ENCODE measurements at places on chromosomes 11 and 22.

DNA sequence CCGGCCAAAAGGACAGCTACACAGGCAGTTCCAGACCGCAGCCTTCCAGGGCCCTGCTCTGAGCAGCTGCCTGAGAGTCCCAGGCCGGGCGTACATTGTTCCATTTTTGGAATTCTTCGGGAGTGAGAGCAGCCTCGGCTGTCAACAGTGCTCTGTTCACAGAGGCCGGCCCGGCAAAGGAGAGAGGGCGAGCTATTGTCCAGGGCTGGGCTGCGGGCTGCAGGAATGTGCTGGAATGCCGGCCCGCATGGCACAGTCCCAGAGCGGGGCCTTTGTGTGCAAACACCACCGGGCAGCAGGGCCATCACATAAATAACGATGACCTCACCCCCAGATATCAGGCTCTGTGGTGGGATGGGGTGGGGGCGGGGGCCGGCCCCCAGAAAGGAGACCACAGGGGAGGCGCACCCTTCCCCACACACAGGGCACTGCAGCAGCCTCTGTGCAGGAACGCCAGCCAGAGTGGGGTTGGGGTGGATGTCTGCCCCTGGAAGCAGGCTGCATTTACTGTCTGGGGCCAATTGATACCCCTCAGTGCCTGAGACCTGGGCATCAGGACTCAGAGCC, 15.8 kb downstream of the LINC01488 start:
- no peak for DNase-seq

GRCh38 chr22:36863281-36863680, 2.5 kb downstream of the NCF4 start:
- no peak for DNase-seq

DNA sequence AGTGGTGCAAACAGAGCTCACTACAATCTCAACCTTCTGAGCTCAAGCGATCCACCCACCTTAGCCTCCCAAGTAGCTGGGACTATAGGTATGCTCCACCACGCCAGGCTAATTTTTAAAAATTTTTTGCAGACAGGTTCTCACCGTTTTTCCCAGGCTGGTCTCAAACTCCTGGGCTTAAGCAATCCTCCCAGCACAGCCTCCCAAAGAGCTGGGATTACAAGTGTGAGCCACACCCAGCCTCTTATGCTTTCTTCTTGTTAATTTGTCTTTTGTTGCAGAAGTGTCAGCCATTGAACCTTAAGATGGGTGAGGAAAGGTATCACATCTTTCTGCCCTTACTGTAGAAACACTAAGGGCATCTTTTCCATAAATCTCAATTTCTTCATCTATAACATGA, 34.9 kb downstream of the DENND5A start:
- DNase-seq: no peak

DNA sequence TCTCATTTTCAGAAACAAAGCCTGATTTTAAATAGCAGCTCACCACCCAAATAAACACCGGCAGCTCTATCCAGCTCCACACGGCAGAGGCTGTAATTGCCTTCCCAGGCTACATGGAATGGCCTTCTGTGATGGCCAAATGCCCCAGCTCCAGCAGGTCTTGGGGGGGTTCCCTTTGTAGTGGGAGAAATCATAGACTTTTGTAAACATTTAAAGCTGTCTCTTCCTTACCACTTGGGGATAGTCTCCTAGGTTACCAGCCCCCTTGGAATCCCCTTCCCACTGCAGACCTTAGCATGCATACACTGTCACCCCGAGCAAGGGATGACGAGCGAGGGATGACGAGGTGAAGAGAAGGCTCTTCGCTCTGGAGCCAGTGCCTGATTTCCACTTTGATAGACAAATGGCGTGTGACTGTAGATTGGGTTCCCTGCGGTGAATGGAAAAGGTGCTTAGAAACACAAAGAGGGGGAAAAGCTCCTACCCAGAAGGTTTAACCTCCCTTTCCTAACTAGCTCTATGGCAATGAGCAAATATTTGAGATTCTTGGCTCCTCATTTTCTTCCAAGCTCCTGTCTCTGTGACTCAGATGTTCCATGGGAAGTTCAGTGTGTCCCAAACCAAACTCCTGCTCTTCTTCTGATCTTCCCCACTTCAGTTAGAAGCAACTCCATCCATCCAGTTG, 108.0 kb upstream of the CADM1 start:
- no peak for DNase-seq

DNA sequence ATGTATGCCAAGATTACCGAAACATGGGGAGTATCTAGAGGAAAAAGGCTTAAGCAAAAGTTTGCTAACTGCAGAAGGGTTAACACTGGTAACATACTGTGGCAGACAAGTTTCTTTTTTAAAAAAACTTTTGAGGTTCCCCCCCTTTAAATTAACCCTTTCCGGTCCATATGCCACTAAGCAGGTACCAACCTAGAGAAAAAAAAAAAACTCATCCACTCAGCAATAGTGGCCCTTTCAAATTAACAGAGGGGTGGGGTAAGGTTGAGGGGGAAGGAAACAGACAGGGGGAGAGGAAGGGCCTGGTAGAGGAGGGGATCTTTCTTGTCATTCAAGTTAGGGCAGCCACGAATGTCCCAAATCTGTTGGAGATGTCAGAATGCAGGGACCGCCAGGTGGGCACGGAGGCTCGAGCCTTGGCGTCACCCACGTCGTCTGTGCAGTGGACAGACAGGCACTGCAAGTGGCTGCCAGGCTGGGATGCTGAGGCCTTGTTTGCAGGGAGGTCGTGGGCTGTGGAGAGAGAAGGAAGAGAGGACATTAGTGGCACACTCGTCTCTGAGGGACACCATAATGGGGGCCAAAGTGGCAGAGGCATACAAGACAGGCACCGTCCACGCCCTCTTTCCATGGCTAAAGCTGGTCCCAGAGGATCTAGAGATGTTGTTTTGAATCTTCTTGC, 50.8 kb downstream of the MN1 start:
- DNase-seq: no peak

GRCh38 chr11:1049431-1049891, 12.9 kb upstream of the MUC6 start:
- no peak for DNase-seq

- no peak for DNase-seq
These were observed 11.0 kb upstream of the TMEM121B start for GRCh38 chr22:17132112-17132511.

DNA sequence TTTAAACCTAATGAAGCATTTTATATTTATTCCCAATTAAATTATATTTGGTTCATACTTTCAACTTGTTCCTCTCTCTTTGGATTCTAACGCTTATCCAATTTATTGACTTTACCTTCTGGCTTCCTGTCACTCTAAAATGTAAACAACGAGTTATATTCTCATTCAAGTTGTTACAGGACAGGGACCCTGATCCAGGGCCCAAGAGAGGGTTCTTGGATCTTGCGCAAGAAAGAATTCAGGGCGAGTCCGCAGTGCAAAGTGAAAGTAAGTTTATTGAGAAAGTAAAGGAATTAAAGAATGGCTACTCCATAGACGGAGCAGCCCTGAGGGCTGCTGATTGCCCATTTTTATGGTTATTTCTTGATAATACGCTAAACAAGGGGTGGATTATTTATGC, 405.6 kb upstream of the API5 start:
- DNase-seq: no peak

- DNase-seq: no peak
These were observed 78.3 kb downstream of the MICAL2 start for GRCh38 chr11:12188548-12189317.

DNA sequence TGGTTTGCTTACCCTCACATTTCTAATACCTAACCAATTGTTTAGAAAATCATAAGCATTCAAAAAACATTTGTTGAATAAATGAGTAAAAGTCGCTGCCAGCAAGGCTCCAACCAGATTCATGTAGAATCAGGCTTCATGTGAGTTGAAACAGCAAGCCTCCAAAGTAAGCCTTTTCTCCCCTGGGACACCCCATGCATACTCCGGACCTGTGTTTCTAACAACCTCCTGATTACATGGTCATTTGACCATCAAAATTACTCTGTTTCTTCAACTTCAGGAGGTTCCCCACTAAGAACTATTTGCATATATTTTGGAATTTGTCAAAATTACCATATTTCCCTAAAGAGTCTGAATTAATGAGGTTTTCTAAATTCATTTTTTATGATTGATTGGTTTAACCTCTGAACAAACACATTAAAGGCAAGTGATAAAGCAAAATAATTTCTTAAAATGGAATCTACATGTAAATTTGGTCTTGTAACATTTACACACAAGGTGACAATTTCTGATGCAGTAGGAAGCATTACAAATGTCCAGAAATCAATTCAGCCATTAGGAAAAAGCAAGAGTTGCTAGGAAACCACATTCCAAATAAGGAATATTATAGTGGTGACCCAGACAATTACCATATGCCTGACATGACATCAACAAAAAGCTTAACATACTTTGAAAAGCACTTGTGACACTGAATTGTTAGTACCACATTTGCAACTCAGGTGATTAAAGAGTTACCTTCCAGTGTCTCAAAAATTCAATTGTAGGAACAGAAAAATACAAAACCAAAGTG, 252.6 kb downstream of the GUCY1A2 start:
- no peak for DNase-seq

GRCh38 chr11:63944987-63945386, 6.2 kb downstream of the NAA40 start:
- no peak for DNase-seq

DNA sequence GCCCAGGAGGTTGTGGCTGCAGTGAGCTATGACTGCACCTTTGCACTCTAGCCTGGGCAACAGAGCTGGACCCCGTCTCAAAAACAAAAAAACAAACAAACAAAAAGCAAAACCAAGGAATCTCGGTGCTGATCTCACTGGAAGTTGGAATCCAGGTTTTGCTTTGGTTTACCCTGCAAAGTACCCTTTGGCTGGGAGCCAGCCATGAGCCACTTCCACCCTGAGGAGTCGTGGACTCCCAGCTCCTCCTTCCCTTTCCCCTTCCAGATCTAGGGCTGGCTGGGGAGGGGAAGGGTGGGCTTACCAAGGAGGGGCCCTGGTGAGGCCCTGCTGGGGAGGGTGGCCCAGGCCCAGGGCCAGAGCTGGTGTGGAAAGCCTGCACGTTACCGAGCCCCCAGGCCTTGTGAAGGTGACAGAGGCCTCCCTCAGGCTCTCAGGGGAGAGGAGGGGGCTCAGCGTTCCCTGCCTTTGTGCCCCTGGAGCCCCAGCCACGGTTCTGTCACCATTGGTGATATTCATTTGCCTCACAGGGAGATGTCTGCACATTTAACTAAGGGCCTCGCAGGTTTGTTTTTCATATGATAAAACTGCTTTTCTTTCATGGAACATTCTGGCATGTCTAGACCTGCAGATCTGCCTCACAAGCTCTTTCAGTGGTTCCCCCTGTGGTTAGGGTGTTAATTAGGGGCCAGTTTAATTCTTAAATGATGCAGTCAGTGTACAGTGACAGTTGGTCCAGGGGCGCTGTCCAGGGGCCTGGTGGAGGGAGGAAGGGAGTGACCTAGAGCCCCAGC, 29.0 kb downstream of the FBLN1 start:
- DNase-seq: no peak

GRCh38 chr11:76911415-76911808, 50.7 kb downstream of the ACER3 start:
- DNase-seq: no peak

- no peak for DNase-seq
These were observed 25.5 kb upstream of the MALAT1 start for GRCh38 chr11:65473278-65473860.

DNA sequence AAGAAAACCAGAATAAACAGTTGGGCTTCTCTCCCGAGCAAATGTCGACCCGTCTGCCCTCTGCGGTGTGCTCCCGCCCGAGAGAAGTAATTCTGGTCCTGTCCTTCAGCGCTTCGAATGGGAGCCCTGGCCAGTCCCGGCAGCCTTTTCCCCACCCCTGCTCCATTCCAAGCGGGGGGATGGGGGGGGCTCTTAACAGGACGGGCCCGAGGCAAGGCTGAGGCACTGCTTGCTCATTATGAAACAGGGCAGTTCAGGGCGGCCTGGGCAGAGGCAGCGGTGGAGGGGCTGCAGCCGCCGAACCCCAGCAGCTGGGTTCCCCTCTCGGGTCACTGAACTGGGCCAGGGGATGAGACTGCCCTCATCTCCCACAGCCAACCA, 9.1 kb downstream of the BACE1-AS start:
- no peak for DNase-seq

DNA sequence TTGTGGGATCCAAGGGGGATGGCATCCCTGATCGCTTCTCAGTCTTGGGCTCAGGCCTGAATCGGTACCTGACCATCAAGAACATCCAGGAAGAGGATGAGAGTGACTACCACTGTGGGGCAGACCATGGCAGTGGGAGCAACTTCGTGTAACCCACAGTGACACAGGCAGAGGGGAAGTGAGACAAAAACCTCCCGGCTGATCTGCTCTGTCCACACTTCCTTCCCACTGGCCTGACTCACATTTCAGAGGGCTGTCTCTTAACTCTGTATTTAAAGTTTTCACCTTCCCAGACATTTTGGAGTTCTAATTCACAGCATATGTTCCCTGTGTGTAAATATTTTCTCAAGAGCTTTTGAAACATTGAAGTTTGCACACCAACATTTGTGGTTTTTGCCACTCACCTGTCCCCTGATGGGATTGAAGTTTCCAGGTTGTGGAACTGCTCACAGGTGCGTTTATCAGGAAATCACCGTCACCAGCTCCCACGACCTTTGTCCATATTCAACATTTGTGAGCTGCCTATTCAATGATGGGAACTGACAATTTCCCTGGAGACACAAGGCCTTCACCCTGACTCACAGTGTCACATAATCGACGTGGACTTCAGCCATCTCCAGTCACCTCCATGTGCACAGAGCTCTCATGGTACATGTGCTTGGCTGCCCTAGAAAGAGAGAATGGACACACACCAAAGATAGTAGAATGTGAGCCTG, 99.2 kb downstream of the VPREB1 start:
- no peak for DNase-seq

- DNase-seq: no peak
These were observed 9.2 kb upstream of the OR9Q2 start for GRCh38 chr11:58179648-58180047.

DNA sequence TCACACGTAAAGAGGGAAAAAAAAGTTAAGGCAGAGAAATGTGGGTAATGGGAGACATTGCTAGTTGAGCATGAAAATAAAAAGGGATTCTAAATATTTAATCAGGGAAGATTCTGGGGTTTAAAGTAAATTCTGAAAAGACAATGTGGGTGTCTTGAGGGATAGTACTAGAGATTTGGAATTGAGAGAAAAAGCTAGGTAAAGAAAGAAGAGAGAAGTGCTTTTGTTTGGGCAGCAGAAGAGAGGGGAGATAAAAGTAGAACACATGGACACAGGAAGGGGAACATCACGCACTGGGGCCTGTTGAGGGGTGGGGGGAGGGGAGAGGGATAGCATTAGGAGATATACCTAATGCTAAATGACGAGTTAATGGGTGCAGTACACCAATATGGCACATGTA, 3.5 kb upstream of the YPEL4 start:
- no peak for DNase-seq

DNA sequence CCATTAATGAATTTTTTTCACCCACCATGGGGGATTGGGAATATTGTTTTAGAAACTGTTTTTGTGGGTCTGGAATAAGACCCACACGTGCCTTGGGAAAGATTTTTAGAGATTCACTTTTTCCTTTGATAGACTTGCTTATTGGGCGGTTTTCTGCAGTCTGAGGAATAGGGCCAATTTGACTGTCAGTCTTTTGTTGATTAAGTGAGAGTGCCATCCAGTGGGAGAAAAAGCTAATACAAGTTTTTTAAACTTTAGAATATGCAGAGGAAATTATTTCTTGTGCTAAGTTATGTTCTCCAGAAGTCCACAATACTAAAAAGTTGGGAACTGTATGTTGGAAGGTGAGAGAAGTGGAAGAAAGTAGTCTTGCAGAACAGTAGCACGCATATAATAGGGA, 56.1 kb downstream of the PRMT3 start:
- no peak for DNase-seq

Data from activated CD4-positive, alpha-beta T cell treated with anti-CD3 and anti-CD28 coated beads, Interleukin-2, amount 50 U/mL, for 4 hours (primary cell).